ENCODE measurements at places on chromosomes 7 and 10. TPM values are rescaled to one million over a fixed set of nuclear protein-coding genes. Genes with fewer than 3 reads are reported as not detected.

Gene LIPN
- not detected for total RNA-seq

Gene KIAA1217
- 0.87 TPM for total RNA-seq

Gene ACBD7
- total RNA-seq, result 0.79 TPM

Gene OPN4
- total RNA-seq, result not detected

Gene ZNF804B
- total RNA-seq, result not detected

Gene SLC13A1
- not detected for total RNA-seq

Gene GLUD1
- total RNA-seq, result 100 TPM

Gene PNLIP
- 1.5 TPM for total RNA-seq

Gene CLRN3
- not detected for total RNA-seq

Gene ZNF722
- not detected for total RNA-seq

Gene PTPRE
- total RNA-seq, result 46.1 TPM

Gene GPRIN2
- not detected for total RNA-seq

Gene ESYT2
- total RNA-seq, result 59.7 TPM

Gene GNAI1
- total RNA-seq, result 7.2 TPM

Gene NPC1L1
- not detected for total RNA-seq

Gene GIMAP7
- 23.9 TPM for total RNA-seq

Gene INSYN2A
- total RNA-seq, result not detected

Gene PLEKHA8
- total RNA-seq, result 5.4 TPM

Gene DNTT
- not detected for total RNA-seq
